ENCODE measurements at places on chromosomes 3 and 15. TPM values are rescaled to one million over a fixed set of nuclear protein-coding genes. Genes with fewer than 3 reads are reported as not detected.

DNA sequence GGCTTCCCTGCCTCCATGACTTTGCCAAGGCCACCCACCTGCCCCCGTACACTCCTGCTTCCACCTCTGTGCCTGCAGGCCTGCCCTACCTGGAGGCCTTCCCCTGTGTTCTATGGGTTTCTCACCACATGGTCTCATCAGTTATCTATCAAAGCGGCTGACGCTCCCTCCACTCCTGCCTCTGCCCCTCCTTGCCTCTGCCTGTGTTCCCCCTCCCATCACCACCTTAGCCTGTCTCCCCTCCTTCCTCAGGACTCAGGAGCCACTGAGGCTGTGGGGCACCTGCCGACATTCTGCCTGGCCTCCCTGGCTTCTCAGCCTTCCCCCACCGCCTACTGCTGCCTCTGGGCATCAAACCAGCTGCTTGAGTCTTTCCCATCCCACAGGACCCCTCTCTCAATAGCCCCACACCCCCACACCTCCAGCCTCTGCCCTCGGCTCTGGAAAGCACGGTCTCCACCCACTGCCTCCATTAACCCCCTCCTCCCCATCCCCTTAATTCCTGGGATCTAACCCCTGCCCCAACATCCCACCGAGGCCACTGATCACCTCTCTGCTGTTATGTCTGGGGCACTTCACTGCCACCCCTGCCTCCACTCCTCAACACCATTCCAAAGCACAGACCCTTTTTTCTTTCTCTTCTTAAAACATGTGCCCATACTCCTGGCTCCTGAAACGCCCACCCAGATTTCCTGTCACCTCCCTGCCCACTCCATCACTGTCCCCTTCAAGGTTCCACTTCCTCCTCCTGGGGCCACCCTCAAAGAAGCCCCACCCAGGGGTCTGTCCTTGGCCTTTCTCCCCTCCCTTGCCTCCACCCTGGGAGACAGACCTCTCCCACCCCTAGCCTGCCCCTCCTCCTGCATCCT, 24.4 kb upstream of the CYP11A1 start:
- DNase-seq = no peak

DNA sequence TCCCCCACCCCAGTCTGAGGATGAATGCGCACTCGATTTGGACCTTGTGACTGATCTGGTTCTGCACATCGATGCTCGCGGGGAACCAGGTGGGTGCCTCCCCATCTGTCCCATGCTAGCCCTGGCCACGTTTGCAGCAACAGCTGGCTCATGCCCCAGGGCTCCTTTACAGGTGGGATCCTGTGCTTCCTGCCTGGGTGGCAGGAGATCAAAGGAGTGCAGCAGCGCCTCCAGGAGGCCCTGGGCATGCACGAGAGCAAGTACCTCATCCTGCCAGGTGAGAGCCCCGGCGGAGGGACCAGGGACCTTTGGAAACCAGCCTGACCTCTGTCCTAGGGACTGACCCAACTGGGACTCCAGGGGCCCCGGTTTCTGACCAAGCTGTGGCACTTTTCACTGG, 44.3 kb downstream of the DHX30 start:
- no peak for DNase-seq

GRCh38 chr15:81093961-81094360, 40.1 kb upstream of the CFAP161 start:
- no peak for DNase-seq

DNA sequence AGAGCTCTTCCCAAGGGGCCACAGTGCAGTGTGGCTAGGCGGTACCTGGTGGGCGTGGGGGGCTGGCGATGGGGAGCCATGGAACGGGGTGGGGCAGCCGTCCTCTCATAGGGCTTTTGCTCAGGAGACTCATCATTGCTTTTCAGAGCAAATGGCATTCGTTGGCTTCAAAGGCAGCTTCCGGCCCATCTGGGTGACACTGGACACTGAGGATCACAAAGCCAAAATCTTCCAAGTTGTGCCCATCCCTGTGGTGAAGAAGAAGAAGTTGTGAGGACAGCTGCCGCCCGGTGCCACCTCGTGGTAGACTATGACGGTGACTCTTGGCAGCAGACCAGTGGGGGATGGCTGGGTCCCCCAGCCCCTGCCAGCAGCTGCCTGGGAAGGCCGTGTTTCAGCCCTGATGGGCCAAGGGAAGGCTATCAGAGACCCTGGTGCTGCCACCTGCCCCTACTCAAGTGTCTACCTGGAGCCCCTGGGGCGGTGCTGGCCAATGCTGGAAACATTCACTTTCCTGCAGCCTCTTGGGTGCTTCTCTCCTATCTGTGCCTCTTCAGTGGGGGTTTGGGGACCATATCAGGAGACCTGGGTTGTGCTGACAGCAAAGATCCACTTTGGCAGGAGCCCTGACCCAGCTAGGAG, 40.8 kb downstream of the MESD start:
- no peak for DNase-seq

GRCh38 chr3:113268942-113269341, 57.6 kb downstream of the BOC start:
- DNase-seq = no peak

DNA sequence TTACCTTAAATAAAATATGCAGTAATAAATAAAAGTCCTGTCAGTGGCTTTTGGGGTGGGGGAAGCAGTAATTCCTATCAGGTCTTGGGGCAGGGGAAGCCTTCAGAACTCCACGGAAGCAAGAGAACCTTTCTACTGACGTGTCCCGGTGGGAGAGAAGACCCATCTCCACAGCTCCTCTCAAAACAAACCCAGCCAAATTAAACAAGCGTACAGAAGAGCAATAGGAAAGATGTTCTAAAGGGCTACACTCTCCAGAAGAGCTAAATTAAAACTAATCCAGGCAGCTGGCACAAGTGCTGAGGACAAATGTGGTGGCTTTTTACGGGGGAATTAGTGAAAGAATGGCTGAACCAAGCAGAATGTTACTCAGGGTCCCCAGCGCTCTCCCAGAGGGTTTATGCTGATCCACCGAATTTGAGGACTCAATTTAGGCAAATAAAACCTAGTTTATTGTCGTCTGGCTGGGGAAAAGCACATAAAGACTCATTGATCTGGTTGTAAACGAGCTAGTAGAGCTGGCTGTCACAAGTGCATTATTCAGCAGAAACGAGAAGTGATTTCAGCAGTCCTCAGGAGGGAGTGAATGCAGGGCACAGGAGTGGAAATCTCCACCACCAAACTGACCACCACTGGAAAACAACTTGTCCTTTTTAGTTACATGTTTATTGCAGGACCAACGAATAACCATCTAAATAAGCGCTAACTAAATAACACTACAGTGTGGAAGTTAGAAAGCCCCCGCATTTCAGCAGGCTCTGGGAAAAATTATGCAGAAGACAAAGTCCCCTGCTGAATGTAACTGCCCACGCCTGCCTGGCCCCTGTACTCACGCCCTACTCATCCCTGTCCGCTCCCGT, 13.5 kb downstream of the BFSP2 start:
- DNase-seq = peak; percentile 35

DNA sequence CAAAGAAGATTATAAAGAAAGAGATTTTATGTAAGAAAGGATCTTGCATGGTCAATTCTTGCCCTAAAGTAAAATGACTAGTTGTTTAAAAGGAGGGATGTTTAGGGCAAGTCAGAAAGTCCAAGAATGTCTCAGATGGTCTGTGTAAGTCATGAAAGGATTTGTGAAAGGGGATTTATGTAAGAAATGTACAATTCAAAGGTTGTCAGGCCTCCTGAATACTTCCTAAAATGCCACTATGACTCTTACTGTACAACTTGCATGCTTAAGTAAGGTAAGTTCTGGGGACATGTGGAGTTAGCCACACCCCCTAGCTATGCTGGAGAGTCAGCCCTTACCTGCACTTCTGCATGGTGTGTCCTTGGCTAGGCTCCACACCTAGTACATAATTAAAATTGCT, 328.9 kb upstream of the TGFBR2 start:
- no peak for DNase-seq

DNA sequence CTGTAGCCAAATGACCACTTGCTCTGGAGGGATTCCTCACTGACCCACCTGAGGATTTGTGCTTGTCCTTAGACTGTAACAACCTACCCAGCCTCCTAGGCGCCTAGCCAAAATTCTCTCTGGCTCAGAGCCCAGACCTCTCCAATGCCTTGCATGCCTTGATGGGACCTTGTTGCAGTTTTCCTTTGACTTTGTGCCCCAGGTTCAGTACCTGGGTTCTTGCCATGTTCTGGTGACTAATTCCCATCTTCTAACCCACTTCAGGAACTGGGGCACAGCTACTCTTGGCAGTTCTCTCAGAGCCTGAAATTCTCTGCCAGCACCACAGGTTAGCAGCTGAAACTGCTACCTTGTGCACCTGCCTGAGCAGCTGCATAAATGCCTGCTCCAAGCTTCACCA, 27.0 kb upstream of the UBE3A start:
- no peak for DNase-seq

GRCh38 chr15:25092661-25093060, 137.9 kb downstream of the SNRPN start:
- no peak for DNase-seq

DNA sequence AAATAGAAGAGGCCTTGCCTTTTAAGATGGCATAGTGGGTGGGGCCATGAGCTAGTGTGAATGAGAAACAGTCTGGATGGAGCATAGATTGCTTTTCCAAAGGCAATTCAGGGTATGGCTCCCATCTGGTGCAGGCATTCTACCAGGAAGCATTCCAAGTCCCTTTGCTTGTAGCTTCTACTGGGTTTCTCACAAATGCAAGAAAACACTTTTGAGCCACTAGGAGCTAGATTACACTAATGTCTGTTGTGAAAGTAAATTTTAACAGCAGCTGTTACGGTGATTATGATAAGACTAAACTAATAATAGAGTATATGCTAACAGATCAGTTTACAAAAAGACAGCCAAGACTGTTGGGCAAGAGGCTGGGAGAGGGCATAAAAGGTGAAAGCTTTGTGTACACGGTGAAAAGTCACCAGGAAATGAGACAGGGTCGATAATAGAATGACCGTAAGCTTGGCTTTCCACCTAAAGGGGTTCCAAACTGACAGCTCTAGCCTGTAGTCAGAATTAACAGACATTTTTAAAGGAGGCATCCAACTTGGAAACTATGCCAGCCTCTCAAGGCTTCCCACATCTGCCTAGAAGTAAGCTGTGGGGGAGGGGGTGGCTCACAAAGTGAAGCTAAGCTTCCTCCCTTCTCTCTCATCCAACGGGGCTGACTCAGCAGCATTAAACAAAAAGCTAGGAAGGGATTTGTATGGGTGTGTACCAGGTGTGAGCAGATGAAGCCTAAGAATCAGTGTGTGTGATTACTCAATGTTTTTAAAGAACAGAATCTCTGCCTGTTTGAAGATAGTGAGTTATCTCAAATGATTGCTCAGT, 61.1 kb upstream of the GPD1L start:
- DNase-seq = peak; percentile 13

- no peak for DNase-seq
Measured at GRCh38 chr15:69034352-69034751, 19.9 kb downstream of the NOX5 start.

DNA sequence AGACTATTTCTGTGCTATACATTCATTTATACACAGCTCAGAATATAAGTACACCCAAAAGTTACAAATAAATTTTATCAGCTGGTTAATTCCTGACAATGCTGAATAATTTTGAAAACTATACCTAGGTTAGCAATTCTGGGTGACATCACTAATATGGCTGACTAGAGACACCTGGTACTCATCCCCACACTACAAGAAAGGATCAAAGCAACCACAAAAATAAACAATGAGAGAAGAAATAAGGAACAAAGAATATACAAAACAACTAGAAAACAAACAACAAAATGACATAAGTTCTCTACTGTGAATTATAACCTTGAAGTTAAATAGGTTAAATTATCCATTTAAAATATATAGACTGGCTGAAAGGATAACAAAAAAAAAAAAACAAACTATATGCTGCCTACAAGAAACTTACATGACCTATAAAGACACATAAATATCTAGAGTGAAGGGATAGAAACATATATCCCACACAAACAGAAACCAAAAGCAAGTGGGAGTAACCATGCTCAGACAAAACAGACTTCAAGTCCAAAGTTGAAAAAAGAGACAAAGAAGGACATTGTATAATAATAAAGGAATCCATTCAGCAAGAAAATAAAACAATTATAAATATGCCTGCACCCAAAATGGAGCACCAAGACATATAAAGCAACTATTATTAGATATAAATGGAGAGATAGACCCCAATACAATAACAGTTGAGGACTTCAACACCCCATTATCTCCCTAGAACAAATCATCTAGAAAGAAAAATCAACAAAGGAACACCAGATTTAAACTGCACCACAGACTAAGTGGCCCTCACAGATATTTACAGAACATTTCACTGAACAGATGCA, 57.8 kb downstream of the IMPG2 start:
- DNase-seq = no peak

DNA sequence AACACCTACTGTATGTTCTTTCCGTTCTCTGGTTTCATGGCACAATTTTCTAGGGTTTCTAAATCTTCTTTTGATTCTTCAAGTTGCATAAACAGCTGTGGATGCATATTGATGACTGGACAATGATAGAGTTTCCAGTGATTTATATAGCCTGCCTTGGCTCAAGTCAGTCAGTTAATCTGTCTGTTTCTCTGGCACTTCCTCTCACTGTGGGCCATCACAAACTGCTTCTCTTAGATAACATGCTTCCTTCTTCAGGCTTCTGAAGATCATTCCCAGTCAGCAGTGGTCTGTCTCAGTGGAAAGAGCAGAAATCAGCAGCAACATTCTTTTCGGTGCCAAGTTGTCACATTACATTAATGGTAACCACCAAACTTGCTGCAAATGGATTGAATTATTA, 207.2 kb downstream of the RYR3 start:
- no peak for DNase-seq

NPAP1 gene
- 0.31 TPM for total RNA-seq

SRGAP3 gene
- total RNA-seq = 89.5 TPM

MYLK gene
- 15.1 TPM for total RNA-seq
